Upper lobe of left lung (tissue), 6 donors: ENCODE measurements at places on chromosomes 7 and 10. TPM values are rescaled to one million over a fixed set of nuclear protein-coding genes. Genes with fewer than 3 reads are reported as not detected.
A peak's percentile ranks its signal among the peaks of the same experiment; 100 is the strongest.

The ZP3 gene
- total RNA-seq: 0.61 TPM

The ACSM6 gene
- total RNA-seq: not detected

GRCh38 chr10:25294032-25294926, 119.5 kb downstream of the GPR158 start:
- no peak overlapping the region for H3K27ac ChIP-seq
- H3K27me3 ChIP-seq: no peaks in the 10 kb centered on the region
- no peak overlapping the region for H3K4me3 ChIP-seq
- H3K36me3 ChIP-seq: no peaks in the 10 kb centered on the region
- no peaks in the 10 kb centered on the region for H3K4me1 ChIP-seq
- no peak for DNase-seq

DNA sequence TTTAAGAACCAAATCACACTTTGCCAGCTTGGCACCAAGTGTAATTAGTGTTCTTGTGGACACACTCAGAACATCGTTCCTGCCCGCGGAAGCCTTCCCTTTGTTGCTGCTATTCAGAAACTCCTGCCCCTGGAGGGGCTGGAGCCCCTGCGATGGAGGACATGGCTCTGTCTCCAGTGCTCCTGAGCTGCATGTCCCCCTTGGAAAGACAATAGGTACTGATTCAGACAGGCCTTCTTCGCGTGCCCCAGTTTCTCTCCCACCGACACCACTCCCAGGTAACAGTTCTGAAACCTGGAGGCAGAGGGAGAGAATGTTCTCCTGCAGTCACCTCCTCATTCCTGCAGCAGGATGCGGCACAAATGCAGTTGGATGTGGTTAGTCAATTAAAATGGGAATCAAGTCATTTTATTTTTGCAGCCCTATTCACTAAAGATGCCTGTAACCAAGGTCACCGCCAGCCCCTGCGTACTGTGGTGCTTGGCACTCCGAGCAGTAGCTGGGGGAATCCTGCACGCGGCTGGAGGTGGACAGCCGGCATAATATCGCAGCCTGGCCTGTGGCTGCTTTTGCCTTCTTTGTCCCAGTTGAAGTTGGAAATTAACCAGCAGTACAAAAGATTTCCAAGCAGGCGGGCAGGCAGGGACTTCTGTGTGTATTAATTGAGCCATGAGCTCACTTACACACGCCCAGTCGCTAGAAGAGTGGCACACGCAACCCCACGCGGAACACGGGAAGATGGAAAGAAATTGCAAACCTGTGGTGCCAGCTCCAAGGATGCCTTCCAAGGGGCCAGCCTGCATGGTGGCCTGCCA, 205.7 kb downstream of the EBF3 start:
- no peaks in the 10 kb centered on the region for H3K27me3 ChIP-seq
- H3K27ac ChIP-seq: no peak overlapping the region
- H3K4me3 ChIP-seq: no peak overlapping the region
- H3K4me1 ChIP-seq: no peaks in the 10 kb centered on the region

GRCh38 chr10:7075110-7075509, 335.7 kb downstream of the SFMBT2 start:
- H3K27me3 ChIP-seq: no peaks in the 10 kb centered on the region
- H3K4me1 ChIP-seq: no peaks in the 10 kb centered on the region
- no peaks in the 10 kb centered on the region for H3K36me3 ChIP-seq
- H3K27ac ChIP-seq: no peak overlapping the region
- no peak overlapping the region for H3K4me3 ChIP-seq

The OR2A7 gene
- 8.2 TPM for total RNA-seq

The KCND2 gene
- under 0.01 TPM for total RNA-seq

The PTPRZ1 gene
- 0.57 TPM for total RNA-seq

GRCh38 chr10:71343392-71343773, 24.3 kb downstream of the SLC29A3 start:
- H3K4me1 ChIP-seq: peaks cover 8% of the 10 kb centered on the region
- no peaks in the 10 kb centered on the region for H3K27me3 ChIP-seq
- no peak overlapping the region for H3K4me3 ChIP-seq
- peak overlapping the region; percentile 13 for H3K27ac ChIP-seq
- DNase-seq: no peak
- H3K36me3 ChIP-seq: peaks cover 18% of the 10 kb centered on the region

DNA sequence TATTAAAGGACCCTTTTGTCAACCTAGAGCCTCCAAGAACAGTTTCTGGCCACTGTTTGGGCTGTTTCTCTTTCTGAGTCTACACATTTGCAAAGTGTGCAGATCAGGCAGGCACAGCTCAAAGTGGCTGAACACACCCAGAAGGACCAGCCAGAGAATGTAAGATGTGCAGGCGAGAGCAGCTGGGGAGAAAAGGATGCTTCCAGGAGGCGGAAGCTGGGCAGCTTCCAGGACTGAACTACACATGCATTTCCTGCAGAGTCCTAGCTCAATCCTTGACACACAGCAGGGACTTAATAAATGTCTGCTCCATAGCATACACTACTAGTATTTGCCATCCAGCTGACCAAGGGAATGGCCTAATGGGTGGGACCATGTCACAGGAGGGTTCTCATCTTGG, 70.9 kb downstream of the CTBP2 start:
- peak overlapping the region; percentile 40 for H3K27ac ChIP-seq
- peaks cover 19% of the 10 kb centered on the region for H3K4me1 ChIP-seq
- peaks cover 4% of the 10 kb centered on the region for H3K36me3 ChIP-seq
- no peak for DNase-seq
- no peak overlapping the region for H3K4me3 ChIP-seq
- no peaks in the 10 kb centered on the region for H3K27me3 ChIP-seq

- no peak within 1 kb of the TSS for H3K27ac ChIP-seq
- no peak within 1 kb of the TSS for H3K4me3 ChIP-seq
- DNase-seq: no peak
- H3K36me3 ChIP-seq: no peaks in the 10 kb centered on the region
- H3K27me3 ChIP-seq: peaks cover 27% of the 10 kb centered on the region
Observed at GRCh38 chr7:28411876-28412662, at the start of gene CREB5. Gene CREB5 (plus strand): TSS chr7:28412518. CDS start chr7:28412915, 397 bp downstream.

The UTF1 gene
- total RNA-seq: not detected

- H3K27ac ChIP-seq: no peak overlapping the region
- no peaks in the 10 kb centered on the region for H3K4me1 ChIP-seq
- H3K36me3 ChIP-seq: no peaks in the 10 kb centered on the region
- no peaks in the 10 kb centered on the region for H3K27me3 ChIP-seq
- DNase-seq: no peak
Observed at GRCh38 chr7:20870977-20871376, 84.3 kb upstream of the SP8 start.

The CRPPA gene
- 2.3 TPM for total RNA-seq

GRCh38 chr7:101238226-101239182, 902 bp upstream of the CLDN15 start:
- H3K4me1 ChIP-seq: peaks cover 39% of the 10 kb centered on the region
- H3K36me3 ChIP-seq: peaks cover 3% of the 10 kb centered on the region
- peak; percentile 58 for DNase-seq
- peak overlapping the region; percentile 94 for H3K27ac ChIP-seq
- H3K27me3 ChIP-seq: no peaks in the 10 kb centered on the region

The GSTO2 gene
- total RNA-seq: 2.8 TPM

- peaks cover 3% of the 10 kb centered on the region for H3K4me1 ChIP-seq
- no peak for DNase-seq
- H3K27me3 ChIP-seq: no peaks in the 10 kb centered on the region
- no peaks in the 10 kb centered on the region for H3K36me3 ChIP-seq
- peak overlapping the region; percentile 20 for H3K4me3 ChIP-seq
- peak overlapping the region; percentile 71 for H3K27ac ChIP-seq
Observed at GRCh38 chr7:80918399-80918798, 452 bp downstream of the SEMA3C start.

DNA sequence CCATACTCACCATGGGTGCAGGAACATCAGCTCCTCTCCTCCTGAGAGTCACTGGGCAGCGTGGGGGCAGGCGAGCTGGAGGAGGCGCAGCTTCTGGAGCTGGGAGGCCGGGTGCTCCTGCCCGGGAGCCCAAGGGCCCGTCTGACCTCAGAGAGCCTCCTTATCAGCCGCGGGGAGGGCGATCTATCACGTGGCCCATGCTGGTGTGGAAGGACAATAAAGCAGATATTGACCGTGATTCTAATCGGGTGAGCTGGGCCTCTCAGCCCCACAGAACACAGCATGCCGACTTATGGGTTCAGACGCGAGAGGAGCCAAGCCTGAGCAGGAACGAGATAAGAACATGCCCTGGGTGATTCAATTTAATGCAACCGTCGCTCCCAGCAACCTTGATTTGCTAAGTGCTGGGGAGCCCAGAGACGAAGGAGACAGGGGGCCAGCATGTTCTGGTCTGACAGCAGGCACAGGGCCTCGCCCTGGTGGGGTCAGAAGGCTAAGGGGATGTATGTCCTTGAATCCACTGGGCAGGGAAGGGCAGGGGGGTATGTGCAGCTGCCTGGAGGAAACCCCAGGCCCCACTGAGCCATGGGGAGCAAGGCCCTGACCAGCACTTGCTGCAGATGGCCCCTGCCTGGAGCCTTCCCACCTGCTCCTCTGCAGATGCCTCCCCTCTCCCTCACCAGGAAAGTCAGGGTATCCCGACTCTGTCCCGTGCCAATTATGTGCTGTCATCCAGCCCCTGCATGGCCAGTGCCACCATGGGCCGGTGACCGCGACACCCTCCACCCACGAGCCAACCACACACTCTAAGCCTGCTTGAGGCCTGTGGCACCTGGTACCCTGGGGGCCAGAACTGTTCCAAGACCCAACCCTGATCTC, 95.3 kb upstream of the RET start:
- no peaks in the 10 kb centered on the region for H3K36me3 ChIP-seq
- H3K4me1 ChIP-seq: no peaks in the 10 kb centered on the region
- DNase-seq: no peak
- no peak overlapping the region for H3K27ac ChIP-seq

The COBL gene
- total RNA-seq: 30.4 TPM

DNA sequence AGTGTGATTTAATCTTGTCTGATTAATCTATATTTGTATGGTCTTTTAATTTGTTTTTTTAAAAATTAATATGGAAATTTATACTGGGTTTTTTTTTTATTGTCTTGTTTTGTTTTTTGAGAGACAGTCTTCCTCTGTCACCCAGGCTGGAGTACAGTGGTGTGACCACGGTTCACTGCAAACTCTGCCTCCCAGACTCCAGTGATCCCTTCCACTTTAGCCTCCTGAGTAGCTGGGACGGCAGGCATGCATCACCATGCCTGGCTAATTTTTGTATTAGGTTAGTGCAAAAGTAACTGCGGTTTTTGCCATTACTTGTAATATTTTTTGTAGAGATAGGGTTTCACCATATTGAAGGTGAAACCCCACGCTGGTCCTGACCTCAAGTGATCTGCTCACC, 73.1 kb downstream of the TET1 start:
- H3K27ac ChIP-seq: no peak overlapping the region
- no peaks in the 10 kb centered on the region for H3K4me1 ChIP-seq
- no peaks in the 10 kb centered on the region for H3K36me3 ChIP-seq
- no peaks in the 10 kb centered on the region for H3K27me3 ChIP-seq
- no peak for DNase-seq

DNA sequence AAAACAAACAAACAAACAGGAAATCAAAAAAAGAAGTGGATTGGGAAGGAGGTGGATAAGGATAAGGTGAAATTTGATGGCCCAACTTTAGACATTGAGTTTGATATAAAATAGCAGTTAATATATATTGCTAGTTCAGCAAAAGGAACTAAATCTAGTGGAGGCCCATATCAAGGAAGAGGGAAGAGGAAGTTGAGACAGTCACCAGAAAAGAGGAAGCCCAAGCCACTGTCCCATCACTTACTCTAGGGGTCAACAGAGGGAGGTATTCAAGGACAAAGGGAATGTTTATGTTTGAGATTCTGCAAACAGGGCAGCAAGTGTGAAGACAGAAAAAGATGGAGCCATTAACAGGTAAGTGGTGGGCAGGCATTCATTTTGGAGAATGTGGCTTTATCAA, 3.7 kb downstream of the LAMTOR4 start:
- peaks cover 3% of the 10 kb centered on the region for H3K36me3 ChIP-seq
- H3K4me1 ChIP-seq: peaks cover 54% of the 10 kb centered on the region
- H3K27me3 ChIP-seq: no peaks in the 10 kb centered on the region
- H3K27ac ChIP-seq: no peak overlapping the region

DNA sequence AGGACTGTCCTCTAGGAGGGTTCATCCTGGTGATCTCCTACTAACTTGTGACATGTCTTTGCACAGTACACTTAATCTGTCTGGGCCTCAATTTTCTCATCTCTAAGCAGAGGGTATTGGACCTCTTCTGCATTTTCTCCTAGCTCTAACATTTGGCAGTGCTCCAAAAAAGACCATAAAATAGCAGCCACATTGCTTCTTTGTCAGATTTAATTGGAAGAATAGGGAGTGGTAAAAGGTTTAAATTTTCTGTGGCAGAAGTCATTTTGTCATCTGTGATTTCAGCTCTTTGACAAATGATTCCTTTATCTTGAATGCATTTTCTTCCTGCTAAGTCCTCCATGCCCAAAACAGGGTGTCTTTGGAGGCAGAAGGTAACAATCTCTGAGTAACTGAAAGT, 289.9 kb upstream of the LRGUK start:
- no peaks in the 10 kb centered on the region for H3K27me3 ChIP-seq
- no peak overlapping the region for H3K27ac ChIP-seq
- no peaks in the 10 kb centered on the region for H3K36me3 ChIP-seq
- no peaks in the 10 kb centered on the region for H3K4me1 ChIP-seq
- no peak overlapping the region for H3K4me3 ChIP-seq

The KLLN gene
- total RNA-seq: 0.20 TPM

- H3K4me1 ChIP-seq: no peaks in the 10 kb centered on the region
- no peak overlapping the region for H3K4me3 ChIP-seq
- H3K27ac ChIP-seq: no peak overlapping the region
- no peaks in the 10 kb centered on the region for H3K36me3 ChIP-seq
- no peaks in the 10 kb centered on the region for H3K27me3 ChIP-seq
Observed at GRCh38 chr7:138169441-138169851, 93.2 kb downstream of the AKR1D1 start.

DNA sequence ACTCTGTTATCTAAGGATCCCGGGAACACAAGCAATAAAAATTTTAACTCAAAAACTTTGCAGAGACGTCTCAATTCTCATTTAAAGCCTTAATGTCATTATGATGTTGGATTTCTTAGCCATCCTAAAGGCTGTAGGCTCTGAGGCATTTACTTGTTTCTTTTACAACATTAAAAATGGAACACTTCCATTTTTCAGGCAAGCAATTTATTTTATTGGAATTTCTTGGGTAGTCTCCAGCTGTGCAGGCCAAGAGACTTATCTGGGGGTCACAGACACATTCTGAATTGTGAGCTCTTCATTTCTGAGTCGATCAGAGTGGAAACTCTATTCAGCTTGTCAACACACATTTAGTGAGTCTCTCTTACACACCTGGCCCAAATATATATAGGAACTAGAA, 48.0 kb upstream of the KIF5B start:
- DNase-seq: no peak
- H3K4me1 ChIP-seq: no peaks in the 10 kb centered on the region
- H3K27ac ChIP-seq: no peak overlapping the region
- H3K36me3 ChIP-seq: no peaks in the 10 kb centered on the region

DNA sequence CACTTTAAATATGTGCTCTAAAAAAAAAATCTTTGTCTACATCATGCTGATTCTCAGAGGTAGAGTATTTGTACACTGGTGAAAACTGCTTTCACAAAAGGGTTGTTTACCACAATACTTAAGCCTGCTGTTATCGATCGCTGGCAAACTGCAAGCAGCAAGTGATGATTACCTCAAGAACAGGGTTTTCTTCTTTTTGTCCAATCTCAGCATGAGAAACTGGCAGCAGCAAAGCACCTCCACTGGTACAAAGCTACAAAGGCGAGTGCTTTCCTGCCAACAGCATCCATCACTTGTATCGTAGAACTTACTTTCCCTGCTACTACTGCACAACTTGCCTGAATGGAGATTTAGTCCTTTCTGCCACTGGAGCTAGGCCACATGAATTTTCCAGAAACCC, 276.5 kb downstream of the DGKB start:
- no peaks in the 10 kb centered on the region for H3K36me3 ChIP-seq
- no peak for DNase-seq
- no peaks in the 10 kb centered on the region for H3K4me1 ChIP-seq
- H3K4me3 ChIP-seq: no peak overlapping the region
- H3K27me3 ChIP-seq: no peaks in the 10 kb centered on the region

The GNG11 gene
- 13.6 TPM for total RNA-seq
